Inflammatory macrophage (primary cell): ENCODE measurements at places on chromosomes 3 and 15.

- no peak for DNase-seq
Measured at GRCh38 chr3:180417241-180417640, 184.7 kb upstream of the TTC14 start.

DNA sequence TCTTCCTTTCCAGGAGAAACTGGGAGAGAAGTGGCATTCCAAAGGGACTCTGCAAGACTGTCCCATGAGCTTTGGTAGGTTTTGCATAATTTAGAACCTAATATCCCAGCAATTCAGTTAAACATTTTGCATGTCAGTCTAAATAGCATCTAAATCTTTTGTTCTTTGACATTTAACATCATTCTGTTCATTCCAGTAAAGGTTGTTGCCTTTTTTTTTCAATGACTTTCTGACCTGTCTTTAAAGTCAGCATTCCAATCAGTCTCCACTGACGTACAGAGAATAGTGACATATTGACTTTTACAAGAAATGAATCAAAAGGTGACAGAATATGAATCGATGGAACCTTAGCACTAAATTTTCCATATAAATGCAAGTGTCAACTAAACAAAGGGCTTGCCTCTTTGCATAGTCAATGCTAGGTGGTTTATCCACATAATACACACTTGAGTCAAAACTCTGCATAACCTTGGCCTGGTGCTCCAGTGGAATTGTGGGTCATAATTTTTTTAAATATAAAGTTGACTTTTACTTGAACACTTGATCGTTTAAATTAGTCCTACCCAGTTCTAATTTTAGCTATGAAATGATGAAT lies 370.1 kb downstream of the CNTN6 start:
- DNase-seq: no peak

- no peak for DNase-seq
Measured at GRCh38 chr3:159069091-159069490, 267.2 kb downstream of the MFSD1 start.

- DNase-seq: peak; percentile 63
Measured at GRCh38 chr3:58640700-58641372, 25.7 kb downstream of the FAM3D start.

- DNase-seq: no peak
Measured at GRCh38 chr3:151200586-151200985, 2.4 kb downstream of the GPR171 start.

- no peak for DNase-seq
Measured at GRCh38 chr3:78724859-78725258, 1042.9 kb downstream of the ROBO1 start.

DNA sequence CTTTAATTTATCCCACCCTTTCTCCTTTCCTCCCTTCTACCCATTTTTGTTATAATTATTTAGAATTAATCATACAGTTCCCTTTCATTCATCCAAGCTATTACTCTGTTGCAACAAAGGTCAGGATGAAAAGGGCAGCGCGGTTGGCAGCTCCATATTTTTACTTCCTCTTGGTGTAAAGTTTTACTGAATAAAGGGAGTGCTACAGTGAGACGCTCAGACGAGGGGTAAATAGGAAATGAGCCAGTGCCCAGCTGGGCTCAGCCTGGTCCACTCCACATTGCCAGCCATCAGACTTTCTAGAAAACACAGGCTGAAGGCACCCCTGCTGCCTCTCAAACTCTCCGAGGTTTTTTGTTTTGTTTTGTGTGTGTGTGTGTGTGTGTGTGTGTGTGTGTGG lies 21.9 kb upstream of the ZBTB38 start:
- peak; percentile 31 for DNase-seq

GRCh38 chr3:143413372-143413771 lies 293.8 kb downstream of the CHST2 start:
- DNase-seq: no peak

DNA sequence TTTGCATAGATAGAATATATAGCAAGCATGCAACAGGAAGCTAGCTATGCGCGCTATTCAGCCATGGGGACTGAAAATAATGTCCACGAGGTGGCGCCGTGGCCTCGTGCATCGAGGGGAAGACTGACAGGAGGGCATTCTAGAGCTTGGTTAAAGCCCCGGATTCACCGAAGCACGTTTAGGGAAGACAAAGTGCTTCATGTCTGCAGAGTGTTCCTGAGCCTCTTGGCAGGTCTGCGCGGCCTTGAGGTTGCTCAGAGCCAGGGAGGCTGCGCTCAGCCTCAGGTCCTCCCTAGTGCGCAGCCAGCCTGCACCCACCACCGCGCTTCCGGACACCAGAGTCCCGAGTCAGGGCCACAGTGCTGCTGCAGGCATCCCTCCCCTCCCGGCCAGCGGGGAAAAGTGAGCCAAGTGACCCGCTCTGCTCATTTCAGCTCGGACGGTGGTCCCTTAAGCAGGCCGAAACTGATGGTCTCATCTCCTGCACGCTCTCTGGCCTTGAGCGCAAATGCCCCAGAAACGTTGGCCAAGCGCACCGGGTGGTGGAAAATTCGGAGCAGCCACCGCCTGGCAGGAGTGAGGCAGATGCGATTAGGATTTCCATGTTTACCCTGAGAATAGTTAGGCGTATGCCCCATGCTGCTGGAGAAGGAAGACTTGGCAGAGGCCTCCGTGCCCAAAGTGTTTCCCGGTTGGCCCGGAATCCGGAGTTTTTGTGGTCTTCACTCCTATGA lies 24.8 kb downstream of the GABRA5 start:
- DNase-seq: peak; percentile 24

DNA sequence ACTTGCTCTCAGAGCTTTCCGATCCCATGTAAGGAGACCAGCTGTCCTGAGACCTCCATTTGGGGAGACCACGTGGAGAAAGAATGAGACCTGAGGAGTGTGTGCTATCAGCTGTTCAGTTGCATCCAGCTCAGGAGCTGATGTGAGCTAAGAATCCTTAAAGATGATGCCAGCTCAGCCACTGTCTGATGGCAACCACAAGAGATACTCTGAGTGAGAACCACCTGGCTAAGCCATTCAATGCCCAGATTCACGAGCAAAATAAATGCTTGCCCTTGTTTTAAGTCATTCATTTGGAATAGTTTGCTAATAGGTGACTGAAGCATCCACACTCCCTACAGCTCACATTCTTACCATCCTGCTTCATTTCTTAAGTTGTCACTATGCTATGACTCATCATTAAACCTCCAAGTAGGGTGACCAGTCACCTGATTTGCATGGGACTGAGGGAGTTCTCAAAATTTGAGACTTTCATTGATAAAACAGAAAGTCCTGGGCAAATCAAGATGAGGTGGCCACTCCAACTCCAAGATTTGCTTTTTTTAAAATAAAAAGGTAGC lies 56.4 kb downstream of the SPTSSB start:
- DNase-seq: peak; percentile 41

- DNase-seq: no peak
Measured at GRCh38 chr3:148948913-148949657, 42.3 kb upstream of the GYG1 start.

DNA sequence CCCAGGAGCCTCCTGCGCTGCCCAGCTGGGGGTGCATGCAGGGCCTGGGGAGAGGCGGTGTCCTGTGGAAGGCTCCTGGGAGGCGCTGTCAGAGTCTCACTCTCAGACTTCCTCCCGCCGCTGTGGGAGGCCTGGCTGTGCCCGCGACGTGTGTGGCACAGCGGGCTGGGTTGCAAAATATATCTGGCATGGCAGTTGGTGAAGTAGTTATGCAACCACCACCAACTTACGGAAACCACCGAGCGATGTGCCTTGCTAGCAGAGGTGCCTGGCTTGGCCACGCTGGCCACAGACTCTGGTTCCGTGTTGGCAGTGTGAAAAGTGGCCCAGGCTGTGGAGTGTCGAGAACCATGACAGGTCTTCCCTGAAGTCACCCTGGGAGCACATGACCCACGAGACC lies 30.6 kb upstream of the GATA2 start:
- DNase-seq: peak; percentile 36

DNA sequence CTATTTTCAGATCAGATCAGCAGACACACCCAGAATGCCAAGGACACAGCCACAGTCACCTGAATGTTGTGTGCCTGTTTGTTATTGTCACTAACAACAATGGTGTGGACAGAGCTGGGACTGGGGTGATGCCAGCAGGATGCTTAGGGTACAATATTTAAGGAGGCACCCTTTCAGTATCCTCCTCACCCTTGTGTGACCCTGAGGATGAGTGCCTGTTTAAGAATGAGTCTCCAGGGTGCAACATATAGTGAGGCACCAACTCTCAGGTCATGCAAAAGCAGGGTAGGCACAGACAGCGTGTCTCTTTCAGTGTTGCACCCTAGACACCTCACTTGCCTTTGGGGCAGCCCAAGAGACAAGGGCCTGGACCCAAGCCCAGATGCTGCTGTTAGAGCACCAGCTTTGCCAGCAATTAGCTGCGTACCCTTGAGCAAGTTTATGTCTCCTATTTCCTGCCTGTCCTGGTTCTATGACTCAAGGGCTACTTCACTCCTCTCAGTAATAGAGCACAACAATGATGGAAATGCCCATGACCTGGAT lies 122.6 kb downstream of the AQP9 start:
- no peak for DNase-seq

DNA sequence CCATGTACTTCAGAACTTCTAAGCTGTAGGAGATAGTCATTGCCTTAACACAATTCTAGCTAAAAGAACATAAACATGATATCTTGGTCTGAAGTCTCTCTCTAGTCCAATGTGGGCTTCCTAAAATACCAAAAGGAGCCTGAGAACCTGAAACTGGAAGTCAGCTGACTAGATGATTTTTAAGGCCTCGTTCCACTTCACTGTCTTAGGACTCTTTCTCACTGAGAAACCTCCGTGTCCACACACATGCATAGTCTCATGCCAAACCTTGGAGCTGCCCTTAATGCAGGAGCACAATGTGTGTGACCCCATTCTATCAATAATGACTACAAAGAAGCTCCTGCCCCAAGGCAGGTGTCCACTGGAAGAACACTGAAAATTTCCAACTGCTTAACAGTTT lies 87.7 kb downstream of the ETFA start:
- no peak for DNase-seq

DNA sequence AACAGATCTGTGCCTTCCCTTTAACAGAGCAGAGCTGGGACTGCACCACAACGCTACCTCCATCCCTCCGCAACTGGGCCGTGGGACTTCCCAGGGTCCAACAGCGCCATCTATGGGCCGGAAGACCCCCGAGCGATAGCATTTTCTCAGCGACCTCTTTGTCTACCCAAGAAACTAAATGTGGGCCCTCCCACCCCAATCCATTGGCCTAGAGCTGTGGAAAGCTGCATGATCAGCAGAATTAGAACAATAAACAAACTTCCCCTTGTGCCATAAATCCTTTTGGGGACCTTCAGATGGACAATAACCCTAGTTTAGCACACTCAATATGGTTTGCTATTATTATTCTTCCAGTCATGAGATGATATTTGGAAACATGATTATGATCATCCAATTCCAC lies 74.8 kb upstream of the NTRK3 start:
- DNase-seq: peak; percentile 35

DNA sequence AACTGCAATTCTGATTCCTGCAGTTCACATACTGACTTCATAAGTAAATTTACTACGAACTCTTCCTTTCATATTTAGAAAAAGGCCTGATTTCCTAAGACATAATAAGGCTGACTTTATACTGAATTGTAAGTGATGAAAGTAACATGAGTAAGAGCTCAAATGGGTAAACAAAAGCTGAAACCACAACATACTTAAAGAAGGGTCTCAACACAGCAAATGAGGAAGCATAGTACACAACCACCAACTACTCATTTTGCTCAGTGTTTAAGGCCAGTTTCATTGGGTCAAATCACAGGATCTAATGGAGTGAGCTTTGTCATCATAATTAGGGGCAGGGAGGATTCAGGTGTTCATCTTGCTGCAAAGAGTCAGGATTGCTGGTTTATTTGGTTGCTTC lies 81.4 kb downstream of the SETD2 start:
- peak; percentile 30 for DNase-seq

DNA sequence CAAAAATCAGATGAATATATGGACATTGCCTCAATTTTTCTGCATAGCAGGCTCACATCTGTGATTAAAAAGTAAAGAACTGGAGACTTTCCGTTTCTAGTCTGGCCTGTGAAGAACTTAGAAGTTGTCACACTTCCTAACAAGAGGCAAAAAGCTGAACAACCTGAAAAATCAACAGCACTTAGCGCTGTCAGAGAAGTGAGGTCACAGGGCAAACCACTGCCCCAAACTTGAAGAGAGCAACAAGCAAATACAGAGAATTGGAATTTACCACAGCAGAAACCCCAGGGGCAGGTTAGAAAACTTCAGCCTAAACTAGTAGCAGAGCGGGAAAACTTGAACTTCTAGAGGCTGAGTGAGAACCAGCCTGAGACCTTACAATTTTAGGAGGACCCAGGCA lies 38.9 kb downstream of the CCDC54 start:
- DNase-seq: no peak

DNA sequence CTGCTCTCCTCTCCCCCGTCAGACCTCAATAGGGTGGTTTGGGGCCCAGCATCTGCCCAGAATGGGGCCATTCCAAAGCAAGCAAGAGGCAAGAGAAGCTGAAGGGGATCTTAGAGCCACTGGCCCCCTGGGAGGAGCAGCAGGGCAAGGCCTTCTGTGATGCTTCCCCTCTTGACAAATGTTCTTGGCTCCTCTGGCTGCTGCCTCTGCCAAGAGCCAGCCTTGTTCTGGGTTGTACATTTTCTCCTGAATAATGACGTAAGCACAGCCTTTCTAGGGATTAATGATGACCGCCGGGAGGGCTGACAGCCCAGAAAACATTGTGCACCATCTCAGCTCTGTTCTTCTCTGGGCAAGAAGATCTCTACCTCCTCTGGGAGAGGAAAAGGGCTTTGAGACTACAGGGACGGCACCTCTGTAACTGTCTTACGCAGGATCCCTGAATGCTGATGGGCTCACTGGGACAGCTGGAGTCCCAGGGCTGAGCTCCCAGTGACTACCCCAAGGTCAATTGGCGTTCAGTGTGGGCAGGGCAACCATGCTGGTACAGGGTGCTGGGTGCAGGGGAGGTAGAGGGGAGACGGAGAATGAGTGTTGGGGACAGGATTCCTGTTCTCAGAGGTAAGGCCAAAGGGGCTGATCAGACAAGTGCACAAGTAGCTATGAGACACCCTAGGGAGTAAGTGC lies 253.3 kb downstream of the FAM43A start:
- DNase-seq: no peak

- DNase-seq: no peak
Measured at GRCh38 chr15:73800662-73801345, 47.7 kb upstream of the INSYN1 start.

DNA sequence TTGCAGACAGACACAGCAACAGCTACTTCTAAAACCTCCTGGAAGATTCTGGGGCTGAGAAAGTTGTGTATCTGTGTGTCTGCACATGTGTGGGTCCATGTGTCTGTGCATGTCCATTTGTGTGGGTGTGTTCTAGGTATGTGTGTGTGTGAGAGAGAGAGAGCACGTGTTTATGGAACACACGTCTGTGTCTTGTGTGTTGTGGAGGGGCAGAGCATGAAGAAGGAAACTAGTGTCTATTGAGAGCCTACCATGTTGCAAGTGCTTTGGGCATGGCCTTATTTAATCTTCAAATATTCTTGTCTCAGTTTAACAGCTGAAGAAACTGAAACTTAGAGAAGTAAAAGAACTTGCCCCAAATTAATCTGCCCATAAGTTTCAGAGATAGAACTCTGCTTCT lies 327.5 kb downstream of the UACA start:
- no peak for DNase-seq

GRCh38 chr3:96175500-96175899 lies 638.9 kb upstream of the EPHA6 start:
- DNase-seq: no peak
